ENCODE measurements at places on chromosomes 2 and 18. TPM values are rescaled to one million over a fixed set of nuclear protein-coding genes. Genes with fewer than 3 reads are reported as not detected.

DNA sequence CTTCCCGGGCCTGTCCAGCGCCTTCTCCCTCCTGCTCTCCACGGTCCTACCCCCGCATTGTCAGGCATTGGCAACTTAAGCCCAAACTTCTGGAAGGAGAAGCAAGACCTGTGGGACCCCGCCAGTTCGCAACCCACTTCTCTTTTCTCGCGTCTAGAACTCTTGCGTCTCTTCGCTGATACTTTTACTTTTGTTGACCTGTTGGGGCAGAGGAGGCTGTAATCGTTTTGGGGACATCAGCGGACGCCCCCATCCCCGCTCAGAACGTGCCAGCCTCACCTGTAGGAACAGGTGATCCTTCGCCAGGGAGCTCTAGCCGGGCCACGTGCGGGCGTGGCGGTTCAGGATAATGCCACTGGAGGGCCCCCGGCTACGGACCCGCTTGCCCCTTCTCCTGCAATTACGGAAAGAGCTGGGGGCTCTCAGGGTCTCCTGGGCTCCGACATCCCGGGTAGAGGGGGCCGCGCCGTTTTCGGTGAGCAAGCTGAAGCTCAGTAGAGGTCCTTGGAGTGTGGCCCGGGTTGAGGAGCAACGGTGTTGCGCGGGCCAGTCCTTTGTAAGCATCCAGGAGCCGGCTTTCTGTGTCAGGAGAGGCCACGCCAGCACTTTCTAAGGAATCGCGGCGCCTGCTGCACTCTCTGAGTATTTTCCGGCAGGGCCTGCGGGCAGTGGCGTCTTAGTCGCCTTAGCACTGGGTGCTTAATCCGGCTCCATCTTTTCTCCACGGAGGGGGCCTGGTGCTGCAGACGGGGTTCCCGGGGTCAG, 1.6 kb downstream of the MTCL1 start:
- peaks cover 51% of the 10 kb centered on the region for H3K27me3 ChIP-seq
- H3K4me3 ChIP-seq = peak overlapping the region; percentile 94
- H3K4me1 ChIP-seq = peaks cover 40% of the 10 kb centered on the region
- peak overlapping the region; percentile 95 for H3K27ac ChIP-seq

DNA sequence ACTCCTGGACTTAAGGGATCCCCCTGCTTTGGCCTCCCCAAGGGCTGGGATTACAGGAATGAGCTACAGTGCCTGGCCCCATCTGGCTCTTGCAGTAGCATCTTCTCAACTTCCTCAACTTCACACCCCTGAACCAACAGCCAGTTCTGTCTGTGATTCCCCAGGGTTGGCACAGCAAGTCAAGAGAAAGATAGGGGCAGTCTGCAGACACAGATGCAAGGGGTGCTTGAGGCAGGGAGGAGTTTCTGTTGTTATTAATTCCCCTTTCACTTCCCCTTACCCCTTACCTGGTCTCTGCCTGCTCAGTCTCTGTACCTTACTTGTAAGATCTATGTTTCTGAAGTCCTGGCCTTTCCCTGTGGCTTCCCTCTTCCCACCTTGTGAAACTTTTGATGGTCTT, 54.1 kb upstream of the MEX3C start:
- peak overlapping the region; percentile 82 for H3K27ac ChIP-seq
- H3K4me3 ChIP-seq = no peak overlapping the region
- peak; percentile 82 for DNase-seq
- H3K36me3 ChIP-seq = no peaks in the 10 kb centered on the region
- peaks cover 21% of the 10 kb centered on the region for H3K4me1 ChIP-seq
- H3K27me3 ChIP-seq = no peaks in the 10 kb centered on the region

- no peaks in the 10 kb centered on the region for H3K27me3 ChIP-seq
- H3K4me3 ChIP-seq = no peak overlapping the region
- no peak overlapping the region for H3K27ac ChIP-seq
- no peaks in the 10 kb centered on the region for H3K4me1 ChIP-seq
Measured at GRCh38 chr2:138979131-138979785, 199.1 kb upstream of the NXPH2 start.

GRCh38 chr2:112032224-112032586, 22.9 kb upstream of the TMEM87B start:
- DNase-seq = no peak
- H3K27me3 ChIP-seq = peaks cover 9% of the 10 kb centered on the region
- no peak overlapping the region for H3K4me3 ChIP-seq
- no peaks in the 10 kb centered on the region for H3K4me1 ChIP-seq
- peak overlapping the region; percentile 84 for H3K27ac ChIP-seq

- no peak overlapping the region for H3K27ac ChIP-seq
- H3K4me1 ChIP-seq = peaks cover 24% of the 10 kb centered on the region
- peaks cover 50% of the 10 kb centered on the region for H3K36me3 ChIP-seq
Measured at GRCh38 chr2:232833830-232834229, 36.2 kb upstream of the SNORC start.

DNA sequence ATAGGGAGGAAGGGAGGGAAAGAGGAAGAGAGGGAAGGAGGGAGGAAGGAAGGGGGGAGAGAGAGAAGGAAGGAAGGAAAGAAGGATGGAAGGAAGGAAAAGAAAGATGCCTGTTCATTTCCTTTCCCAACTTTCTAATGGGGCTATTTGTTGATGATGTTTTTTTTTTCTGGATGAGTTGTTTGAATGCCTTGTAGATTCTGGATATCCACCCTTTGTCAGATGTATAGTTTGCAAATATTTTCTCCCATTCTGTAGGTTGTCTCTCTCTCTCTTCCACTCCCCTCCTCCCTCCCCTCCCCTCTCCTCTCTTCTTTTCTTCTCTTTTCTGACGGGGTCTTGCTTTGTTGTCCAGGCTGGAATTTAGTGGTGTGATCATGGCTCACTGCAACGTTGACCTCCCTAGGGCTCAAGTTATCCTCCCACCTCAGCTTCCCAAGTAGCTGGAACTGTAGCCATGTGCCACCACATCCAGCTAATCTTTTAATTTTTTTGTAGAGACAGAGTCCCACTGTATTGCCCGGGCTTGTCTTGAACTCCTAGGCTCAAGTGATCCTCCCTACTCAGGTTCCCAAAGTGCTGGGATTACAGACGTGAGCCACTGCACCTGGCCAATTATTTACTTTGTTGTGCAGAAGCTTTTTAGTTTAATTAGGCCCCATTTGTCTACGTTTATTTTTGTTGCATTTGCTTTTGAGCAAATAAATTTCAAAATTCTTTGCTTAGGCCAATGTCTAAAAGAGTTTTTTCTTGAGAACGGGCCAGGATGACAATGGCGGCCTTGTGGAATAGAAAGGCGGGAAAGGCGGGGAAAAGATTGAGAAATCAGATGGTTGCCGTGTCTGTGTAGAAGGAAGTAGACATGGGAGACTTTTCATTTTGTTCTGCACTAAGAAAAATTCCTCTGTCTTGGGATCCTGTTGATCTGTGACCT, 57.3 kb upstream of the FAM117B start:
- no peaks in the 10 kb centered on the region for H3K27me3 ChIP-seq
- no peak overlapping the region for H3K4me3 ChIP-seq
- H3K27ac ChIP-seq = no peak overlapping the region
- H3K4me1 ChIP-seq = no peaks in the 10 kb centered on the region
- no peak for DNase-seq

DNA sequence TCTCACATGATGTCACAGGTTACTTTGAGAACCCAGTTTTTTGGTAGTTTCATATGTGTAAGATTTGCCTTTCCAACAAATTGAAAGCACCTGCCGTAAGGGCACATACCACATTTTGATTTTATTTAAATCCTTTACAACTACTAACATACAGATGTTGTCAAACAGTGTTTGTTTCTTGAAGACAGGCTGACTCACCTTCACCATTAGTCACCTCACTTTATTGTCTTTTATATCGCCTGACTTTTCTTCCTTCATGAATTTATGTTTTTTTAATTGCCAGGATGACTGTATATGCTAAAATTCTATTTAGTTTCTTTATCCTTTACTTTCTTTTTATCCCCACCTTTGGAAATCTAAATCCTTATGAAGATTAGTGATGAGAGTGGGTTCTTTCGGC, 886.7 kb downstream of the SUCLG1 start:
- H3K4me3 ChIP-seq = no peak overlapping the region
- no peaks in the 10 kb centered on the region for H3K4me1 ChIP-seq
- H3K36me3 ChIP-seq = no peaks in the 10 kb centered on the region

DNA sequence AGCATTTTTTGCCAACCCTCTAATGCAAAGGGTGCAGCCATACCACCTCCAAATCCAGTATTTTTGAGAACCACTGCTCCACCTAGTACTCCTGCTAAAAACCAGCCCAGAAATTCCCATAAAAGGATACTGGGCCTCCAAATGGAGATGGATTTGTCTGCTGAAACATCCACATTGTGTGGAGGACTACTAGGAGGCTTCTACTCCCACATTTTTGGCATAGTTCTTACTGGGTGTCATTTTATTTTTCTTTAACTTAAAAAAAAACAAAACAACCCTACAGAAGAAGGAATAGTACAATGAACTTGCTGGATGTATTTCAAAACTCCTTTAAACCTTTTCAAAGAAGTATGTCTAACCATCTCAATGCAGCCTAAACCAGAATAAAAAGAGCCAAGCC, 219.2 kb downstream of the SRBD1 start:
- peaks cover 45% of the 10 kb centered on the region for H3K36me3 ChIP-seq
- H3K27ac ChIP-seq = no peak overlapping the region
- no peaks in the 10 kb centered on the region for H3K27me3 ChIP-seq
- H3K4me3 ChIP-seq = no peak overlapping the region
- DNase-seq = no peak

GRCh38 chr2:118693287-118693822, 154.1 kb downstream of the EN1 start:
- no peaks in the 10 kb centered on the region for H3K36me3 ChIP-seq
- H3K4me3 ChIP-seq = no peak overlapping the region
- no peak overlapping the region for H3K27ac ChIP-seq
- no peaks in the 10 kb centered on the region for H3K4me1 ChIP-seq
- DNase-seq = no peak

- peaks cover 4% of the 10 kb centered on the region for H3K4me1 ChIP-seq
- H3K36me3 ChIP-seq = no peaks in the 10 kb centered on the region
- no peak within 1 kb of the TSS for H3K27ac ChIP-seq
Measured at GRCh38 chr2:20224716-20225293, at the start of gene SDC1. Gene SDC1, minus strand, starts transcription at chr2:20225130. Its CDS starts 263 bp downstream, at chr2:20224867.

DNA sequence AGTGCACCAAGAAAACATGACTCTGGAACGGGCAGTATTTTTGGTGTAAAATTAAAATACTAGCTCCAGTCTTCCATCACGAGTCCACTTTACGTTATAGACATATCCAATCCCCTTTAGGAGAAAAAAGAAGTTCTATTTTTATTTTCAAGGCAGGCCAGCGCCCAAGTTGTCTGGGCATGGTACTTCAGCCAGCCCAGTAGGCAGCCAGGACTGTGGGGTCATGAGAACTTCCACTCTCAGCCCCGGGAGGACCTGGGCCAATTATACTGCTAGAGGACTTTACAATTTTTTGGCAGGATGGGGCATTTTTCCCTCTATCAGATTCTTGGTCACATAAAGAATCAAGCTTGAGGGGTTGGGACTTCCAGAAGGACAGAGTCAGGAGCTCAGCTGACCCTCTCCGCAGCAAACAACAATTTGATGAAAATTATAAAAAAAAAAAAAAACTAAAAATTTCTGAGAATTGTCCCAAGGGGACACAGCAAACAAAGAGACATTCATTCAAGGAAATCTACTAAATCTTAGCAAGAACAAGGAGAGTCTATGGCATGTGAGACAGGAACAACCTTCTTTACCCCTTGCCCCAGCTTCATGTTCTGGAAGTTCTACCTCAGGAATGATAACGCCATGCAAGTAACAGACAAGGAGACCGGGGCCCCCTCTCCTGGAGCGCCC, 37.3 kb upstream of the B3GNT2 start:
- H3K4me3 ChIP-seq = no peak overlapping the region
- H3K27ac ChIP-seq = no peak overlapping the region
- DNase-seq = no peak

GRCh38 chr2:40072442-40073232, 293.6 kb upstream of the THUMPD2 start:
- no peaks in the 10 kb centered on the region for H3K4me1 ChIP-seq
- DNase-seq = no peak
- no peaks in the 10 kb centered on the region for H3K27me3 ChIP-seq
- H3K36me3 ChIP-seq = no peaks in the 10 kb centered on the region
- no peak overlapping the region for H3K4me3 ChIP-seq

DNA sequence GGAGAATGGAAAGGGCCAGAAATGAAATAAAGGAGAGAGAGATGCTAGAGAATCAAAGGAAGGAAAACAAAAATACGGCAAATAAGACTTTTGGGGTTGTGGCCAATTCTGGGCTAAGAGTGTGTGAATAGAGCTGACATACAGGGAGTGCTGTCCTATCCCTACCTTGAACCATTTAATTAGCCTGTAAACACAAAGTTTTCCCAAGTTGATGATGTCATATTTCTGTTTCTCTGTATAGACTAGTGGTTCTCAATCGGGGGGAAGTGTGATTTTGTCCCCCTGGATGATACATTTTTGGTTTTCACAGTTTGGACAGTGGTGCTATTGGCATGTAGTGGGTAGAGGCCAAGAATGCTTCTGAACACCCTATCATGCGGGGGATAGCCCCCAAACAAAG, 148.8 kb downstream of the ACTR3 start:
- DNase-seq = no peak
- no peak overlapping the region for H3K4me3 ChIP-seq
- H3K27me3 ChIP-seq = peaks cover 19% of the 10 kb centered on the region

DNA sequence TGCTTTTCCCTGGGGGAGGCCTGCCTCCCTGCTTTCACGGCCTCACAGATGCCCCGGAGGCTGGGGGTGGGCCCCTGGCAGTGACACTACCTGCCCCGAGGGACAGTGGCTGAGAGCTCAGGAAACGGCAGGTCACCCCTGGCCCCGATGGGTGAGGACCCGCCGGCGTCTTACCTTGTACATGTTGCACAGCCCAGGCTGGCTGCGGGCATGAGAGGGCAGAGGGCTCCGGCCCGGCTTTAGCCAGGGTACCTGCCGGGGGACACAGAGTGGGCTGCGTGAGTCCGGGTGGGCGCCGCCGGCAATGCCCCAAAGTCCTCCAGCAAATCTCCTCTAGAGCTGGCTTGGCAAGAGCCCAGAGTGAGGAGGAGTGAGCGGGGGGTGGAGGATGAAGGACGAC, 122.9 kb downstream of the MBP start:
- H3K27ac ChIP-seq = no peak overlapping the region
- peaks cover 22% of the 10 kb centered on the region for H3K4me1 ChIP-seq
- H3K27me3 ChIP-seq = no peaks in the 10 kb centered on the region
- H3K4me3 ChIP-seq = no peak overlapping the region

GRCh38 chr18:34809451-34810072, 99.5 kb downstream of the DTNA start:
- no peaks in the 10 kb centered on the region for H3K4me1 ChIP-seq
- H3K27ac ChIP-seq = no peak overlapping the region
- H3K4me3 ChIP-seq = no peak overlapping the region
- no peaks in the 10 kb centered on the region for H3K27me3 ChIP-seq
- no peak for DNase-seq

- no peaks in the 10 kb centered on the region for H3K36me3 ChIP-seq
- DNase-seq = no peak
- H3K4me3 ChIP-seq = no peak overlapping the region
- H3K27ac ChIP-seq = peak overlapping the region; percentile 80
Measured at GRCh38 chr18:76416911-76417310, 78.1 kb downstream of the ZNF516 start.

The DSC1 gene
- not detected for polyA plus RNA-seq

The UGT1A3 gene
- polyA plus RNA-seq = not detected

The CCL20 gene
- not detected for polyA plus RNA-seq

The MARS2 gene
- 6.5 TPM for polyA plus RNA-seq

The CNNM4 gene
- not detected for polyA plus RNA-seq

The SERPINB4 gene
- not detected for polyA plus RNA-seq

The COL3A1 gene
- not detected for polyA plus RNA-seq

Measured in naive B cell (primary cell).